ENCODE measurements at places on chromosomes 11 and 22.

GRCh38 chr11:134233729-134234179 is 9.3 kb downstream of the VPS26B start:
- no peak for DNase-seq

- no peak for DNase-seq
Observed at GRCh38 chr22:32828150-32828549, 26.6 kb downstream of the TIMP3 start.

DNA sequence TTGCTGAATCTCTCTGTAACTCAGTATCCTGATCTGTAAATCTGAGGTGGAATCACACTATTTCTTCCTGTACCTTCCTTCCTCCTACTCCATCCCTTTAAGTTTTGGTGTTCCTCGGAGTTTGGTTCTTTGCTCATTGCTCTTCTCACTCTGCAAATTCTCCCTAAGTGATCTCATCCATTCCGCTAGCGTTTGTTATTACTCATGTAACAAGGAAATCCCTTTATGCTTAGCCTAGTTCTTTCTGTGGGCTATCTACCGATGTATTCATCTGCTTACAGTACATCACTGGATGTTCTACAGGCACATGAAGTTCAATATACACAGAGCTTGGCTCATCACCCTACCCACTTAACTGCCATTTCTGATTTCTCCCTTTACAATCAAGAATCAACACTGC is 1.6 kb upstream of the CEP295 start:
- DNase-seq: no peak

GRCh38 chr11:101458161-101458560 is 125.6 kb downstream of the TRPC6 start:
- peak; percentile 19 for DNase-seq

- DNase-seq: no peak
Observed at GRCh38 chr11:7512525-7513233, 1.1 kb upstream of the PPFIBP2 start.

DNA sequence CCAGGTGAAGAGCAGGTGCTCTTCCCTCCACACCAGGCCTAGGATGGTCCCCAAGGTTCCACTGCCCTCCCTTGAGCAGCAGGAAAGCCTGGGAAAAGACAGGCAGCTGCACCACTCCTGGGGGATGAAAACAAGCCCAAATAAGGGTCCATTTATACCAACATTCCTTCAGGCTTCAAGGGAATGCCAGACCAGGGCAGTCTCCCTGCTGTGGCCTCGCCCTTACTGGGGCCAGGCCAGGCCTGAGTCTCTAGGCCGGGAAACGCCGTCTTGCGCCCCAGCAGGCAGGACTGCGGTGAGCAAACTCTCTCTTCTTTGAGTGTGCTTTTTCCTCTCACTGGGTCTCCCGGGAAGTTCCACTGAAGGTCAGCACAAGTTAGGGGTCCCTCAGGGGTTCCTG is 443.5 kb downstream of the SOX6 start:
- no peak for DNase-seq

GRCh38 chr11:14021738-14022137 is 59.2 kb downstream of the SPON1 start:
- DNase-seq: no peak

DNA sequence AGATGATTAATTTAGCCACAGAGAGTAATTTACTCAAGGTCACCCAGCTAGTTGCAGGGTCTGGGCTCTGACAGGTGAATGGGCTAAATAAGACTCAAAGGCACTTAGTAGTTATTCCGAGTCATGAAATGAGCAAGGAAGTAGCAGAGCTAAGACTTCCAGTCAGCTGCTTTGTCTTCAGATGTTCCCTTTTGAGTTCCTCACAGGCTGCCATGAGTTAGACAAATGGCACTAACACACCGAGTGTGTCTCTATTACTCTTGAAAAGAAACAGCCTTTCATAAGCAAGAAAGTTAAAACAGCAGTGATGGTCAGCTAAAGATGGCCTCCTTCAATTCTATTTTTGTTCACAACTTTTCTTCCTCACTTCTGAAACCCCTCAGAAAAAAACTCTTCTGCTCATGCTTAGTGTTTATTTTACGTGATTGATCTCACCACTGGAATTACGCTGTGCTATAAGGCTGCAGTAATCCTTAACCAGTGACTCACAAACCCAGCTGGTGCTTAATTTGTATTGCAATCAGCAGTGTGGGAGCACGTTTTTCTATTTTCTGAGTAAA is 389.1 kb downstream of the AASDHPPT start:
- DNase-seq: no peak

DNA sequence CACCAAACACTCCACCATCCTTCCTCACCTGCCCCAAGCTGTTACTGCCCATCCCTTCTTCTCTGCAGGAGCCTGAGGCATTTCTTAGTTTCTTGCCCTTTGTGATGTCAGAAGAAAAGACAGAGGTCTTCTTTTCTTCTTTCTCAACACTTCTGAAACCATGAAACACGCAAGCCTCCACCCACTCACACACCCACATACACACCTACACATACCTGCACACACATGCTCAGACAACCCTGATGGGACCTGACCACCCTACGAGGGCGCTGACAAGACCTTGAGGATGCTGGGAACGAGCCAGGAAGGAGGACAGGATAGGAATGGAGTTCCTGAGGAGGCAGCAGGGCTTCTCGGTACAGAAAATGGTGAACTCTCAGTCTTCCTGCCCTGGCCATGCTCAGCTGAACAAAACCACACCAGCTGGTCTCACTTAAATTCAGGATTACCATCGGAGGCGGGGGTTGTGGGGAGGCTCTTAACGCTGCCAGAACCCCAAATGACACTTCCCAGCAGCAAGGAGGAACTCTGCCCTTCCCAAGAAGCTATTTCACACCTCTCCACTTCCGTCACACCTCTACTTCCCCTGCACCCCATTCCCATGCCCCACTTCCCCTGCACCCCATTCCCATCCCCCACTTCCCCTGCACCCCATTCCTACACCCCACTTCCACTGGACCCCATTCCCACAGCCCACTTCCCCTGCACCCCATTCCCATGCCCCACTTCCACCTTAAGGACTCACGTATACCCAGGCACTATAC is 41.0 kb downstream of the CSF2RB start:
- no peak for DNase-seq

DNA sequence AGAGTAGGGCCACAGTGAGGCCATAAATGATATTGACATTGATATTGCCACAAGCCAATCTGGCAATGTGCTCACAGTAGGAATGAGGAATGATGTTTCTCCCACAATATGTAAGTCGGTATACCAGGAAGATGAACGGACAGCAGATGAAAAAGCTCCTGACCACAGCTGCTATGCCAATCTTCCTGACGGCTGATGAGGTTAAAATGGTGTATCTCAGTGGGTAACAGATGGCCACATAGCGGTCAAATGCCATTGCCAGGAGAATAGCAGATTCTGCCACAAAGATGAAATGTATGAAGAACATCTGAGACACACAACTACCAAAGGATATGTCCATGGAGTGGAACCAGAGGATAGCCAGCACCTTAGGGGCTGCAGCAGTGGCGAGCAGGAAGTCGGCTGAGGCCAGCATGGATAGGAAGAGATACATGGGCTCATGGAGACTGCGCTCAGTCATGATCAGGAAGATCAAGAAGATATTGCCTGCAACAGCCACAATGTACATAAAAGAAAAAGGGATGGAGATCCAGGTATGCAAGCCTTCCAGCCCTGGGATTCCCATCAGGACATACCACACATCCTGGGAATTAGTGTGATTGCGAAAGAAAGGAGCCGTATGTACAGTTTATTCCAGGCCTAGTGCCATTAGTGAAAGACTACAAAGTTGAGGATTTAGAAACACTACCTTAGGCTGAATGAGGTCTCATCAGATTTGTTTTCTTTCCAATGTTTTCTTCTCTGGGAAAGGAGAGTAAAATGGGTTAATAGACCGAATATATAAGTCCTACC is 22.2 kb downstream of the OR51V1 start:
- DNase-seq: no peak

DNA sequence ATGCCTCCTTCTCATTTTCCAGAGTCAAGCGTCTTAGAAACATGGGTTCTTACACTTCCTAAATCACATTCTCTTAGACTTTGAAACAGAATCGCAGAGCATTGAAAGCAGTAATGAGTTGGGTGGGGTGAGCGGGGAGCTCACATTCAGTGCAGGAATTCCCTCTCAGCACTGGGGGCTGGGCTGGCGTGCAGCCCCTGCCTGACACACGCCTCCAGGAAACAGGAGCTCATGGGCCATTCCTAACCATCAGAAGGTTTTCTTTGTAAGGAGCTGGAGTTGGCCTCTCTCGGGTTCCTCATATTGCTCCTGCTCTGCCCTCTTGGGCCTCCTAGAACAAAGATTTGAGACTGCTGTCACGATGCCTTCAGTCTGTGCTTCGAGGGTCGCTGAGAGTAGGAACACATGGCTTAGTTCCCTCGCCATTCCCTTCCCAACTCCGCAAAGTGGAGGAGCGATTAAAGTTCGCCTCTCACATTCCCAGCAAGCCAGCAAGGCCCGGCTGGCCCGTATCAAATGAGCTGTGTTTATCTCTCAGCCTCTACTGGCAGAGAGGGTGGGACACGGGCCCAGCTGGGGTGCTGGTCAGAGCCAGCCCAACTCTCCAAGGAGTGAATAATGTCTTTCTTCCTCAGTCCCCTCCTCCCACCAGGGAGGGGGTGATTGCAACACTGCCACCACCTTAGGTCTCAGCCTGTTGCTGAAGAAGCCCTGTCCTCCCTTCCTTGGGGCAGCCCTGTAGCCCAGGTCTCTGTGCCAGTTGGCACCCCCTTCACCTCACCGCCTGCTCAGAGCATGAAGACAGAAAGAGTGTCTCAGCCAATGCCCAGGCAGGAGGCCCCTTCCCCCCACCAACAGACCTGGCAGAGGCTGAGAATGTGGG is 10.4 kb downstream of the CHRDL2 start:
- no peak for DNase-seq

GRCh38 chr22:45319324-45319685 is 9.6 kb downstream of the FAM118A start:
- no peak for DNase-seq

GRCh38 chr11:1744891-1745700 is 5.3 kb downstream of the IFITM10 start:
- DNase-seq: no peak

- DNase-seq: no peak
Observed at GRCh38 chr11:119592642-119593041, 136.4 kb downstream of the NECTIN1 start.

DNA sequence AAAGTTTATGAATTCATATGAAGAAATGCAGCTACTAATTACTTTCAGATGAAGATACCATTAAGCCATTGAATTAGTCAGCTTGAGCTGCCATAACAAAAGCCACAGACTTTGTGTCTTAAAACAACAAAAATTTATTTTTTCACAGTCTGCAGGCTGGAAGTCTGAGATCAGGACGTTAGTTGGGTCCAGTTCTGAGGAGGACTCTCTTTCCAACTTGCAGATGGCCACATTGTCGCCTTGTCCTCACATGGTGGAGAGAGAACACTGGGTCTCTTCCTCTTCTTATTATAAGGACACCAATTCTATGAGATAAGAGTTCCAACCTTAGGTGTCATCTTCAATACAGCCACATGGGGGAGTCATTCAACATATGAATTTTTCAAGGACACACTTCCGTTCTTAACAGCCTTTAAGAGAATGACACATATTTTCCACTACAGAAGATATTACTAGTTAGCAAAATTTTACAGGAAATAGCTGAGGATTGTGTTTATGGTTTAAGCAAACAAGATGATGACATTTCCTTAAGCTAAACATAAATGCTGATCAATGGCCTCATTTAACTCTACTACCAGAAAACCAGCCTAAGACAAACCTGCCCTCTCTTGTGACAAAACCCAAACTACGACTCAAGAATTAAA is 56.0 kb downstream of the DCUN1D5 start:
- peak; percentile 74 for DNase-seq

GRCh38 chr22:46065691-46066454 is 84.5 kb upstream of the PPARA start:
- no peak for DNase-seq

DNA sequence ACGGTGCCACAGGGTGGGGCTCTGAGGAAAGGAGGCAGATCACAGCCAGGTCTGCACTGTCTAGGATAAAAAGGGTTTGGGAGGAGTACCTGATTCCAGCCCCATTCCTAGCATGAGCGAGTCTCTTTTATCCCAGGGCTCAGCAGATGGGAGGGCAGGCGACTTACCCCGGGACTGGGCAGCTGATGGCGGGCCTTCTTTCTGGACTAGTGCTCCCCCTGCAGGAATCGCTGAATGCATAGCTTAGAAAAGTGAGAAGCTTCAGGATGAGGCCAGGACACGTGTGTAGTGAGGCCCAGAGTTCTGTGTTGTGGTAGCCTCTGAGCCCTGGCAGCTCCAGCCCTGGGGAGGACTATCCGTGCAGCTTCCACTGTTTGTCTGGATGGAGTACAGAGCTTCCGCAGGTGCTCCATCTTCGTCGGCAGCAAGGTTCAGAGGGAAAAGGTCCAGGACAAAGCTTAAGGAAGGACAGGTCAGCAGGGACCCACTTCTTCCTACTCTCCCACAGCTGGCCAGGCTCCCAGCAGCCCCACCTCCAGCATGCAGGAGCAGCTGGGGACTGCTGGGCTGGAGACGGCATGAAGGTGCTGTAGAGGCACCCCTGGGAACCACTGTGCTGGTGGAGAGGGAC is 30.4 kb downstream of the COMMD9 start:
- peak; percentile 60 for DNase-seq

DNA sequence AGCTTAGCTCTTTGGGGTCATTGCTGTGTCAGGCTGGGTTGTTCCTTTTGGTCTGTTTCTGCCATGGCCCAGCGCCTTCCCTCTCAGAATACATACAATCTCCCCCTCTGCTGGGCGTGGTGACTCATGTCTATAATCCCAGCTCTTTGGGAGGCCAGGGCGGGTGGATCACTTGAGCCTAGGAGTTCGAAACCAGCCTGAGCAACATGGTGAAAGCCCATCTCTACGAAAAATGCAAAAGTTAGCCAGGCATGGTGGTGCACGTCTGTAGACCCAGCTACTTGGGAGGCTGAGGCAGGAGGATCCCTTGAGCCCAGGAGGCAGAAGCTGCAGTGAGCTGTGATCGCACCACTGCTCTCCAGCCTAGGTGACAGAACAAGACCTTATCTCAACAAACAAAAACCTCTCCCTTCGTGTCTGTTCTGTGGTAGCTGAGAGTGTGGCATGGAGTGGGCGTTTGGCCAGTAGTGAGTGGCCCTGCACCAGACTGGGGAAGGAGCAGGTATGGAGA is 46.7 kb upstream of the RAB1B start:
- no peak for DNase-seq
